Left kidney (tissue), 8 donors: ENCODE measurements at places on chromosomes 16 and 17. TPM values are rescaled to one million over a fixed set of nuclear protein-coding genes. Genes with fewer than 3 reads are reported as not detected.

DNA sequence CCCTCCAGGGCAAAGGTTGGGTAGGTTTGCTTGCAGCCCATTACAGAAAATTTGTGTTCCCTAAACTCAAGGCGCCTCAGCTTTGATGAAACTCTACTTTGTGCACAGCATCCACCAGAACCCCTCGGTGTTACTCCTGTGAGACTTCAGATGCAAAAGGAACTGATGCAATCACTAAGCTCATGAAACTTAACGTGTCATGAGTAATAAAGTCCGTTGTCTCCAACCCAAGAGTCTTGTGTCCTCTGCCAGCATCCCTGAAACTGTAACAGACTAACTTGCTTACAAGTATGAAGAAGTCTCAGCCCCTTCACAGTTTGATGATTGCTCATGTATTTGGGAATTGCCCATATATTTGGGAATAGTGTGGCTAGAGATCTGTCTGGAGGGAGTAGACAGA lies 74.8 kb upstream of the MARCHF10 start:
- DNase-seq = no peak

DNA sequence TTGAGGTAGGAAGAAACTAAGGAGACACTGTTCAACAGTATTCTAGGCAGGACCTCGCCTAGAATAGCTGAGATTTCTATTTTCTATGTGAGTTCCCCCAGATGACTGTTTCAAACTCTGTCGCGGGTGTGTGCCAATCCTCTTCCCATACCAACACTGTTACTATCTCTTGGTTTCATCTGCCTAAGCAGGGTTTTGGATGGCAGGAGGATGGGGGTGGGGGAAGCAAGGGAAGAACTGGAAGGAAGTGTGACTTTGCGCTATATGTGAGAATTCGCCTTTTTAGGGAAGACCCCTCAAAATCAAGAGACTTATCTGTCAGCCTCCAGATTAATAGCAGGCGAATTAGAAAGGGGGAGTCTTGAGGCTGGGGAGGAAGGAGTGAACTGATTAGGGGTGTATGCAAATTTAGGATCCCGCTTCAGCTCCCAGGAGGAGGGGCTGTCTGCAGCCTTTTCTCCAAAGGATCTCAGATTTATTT lies 521 bp upstream of the G6PC3 start:
- no peak for DNase-seq

TMEM114 gene
- not detected for polyA plus RNA-seq

GRCh38 chr16:86067936-86068335 lies 169.0 kb downstream of the IRF8 start:
- no peak for DNase-seq

KCNJ2 gene
- polyA plus RNA-seq = 1.9 TPM

CD300LB gene
- polyA plus RNA-seq = 0.15 TPM

TNK1 gene
- polyA plus RNA-seq = 5.5 TPM

CD7 gene
- polyA plus RNA-seq = 0.18 TPM

TP53TG3F gene
- not detected for polyA plus RNA-seq

DNA sequence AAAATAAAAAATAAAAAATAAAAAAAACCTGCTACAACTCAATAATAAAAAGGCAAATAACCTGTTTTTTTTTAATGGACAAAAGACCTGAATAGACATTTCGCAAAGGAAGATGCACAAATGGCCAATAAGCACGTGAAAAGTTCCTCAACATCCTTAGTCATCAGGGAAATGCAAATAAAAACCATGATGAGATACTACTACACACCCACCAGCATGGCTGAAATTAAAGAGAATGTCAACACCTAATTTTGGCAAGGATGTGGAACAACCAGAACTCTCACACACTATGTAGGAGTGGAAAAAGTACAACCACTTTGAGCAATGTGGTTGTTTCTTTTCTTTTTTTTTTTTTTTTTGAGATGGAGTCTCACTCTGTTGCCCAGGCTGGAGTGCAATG lies 24.6 kb downstream of the COG7 start:
- no peak for DNase-seq

DNA sequence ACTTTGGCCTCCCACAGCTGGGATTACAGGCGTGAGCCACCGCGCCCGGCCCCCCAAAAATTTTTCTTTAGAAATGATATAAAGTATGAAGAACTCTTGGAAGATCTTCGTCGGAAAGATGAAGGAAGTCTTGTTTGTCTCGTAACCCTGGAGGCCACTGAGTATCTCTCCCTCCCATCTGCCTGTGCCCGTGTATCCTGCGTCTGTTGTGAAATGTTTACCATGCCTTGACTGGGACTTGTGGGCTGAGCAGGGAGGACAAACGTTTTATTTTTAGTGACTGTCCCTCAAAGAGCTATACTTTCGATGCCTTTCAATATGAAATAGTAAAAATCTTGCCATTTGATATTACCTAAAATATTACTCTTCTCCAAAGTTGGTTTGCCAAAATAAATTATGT lies 121.2 kb downstream of the RPTOR start:
- DNase-seq = no peak

- DNase-seq = no peak
Observed at GRCh38 chr17:21530311-21530710, 154.2 kb downstream of the KCNJ12 start.

- DNase-seq = no peak
Observed at GRCh38 chr17:75602644-75603043, 15.0 kb downstream of the MYO15B start.

KRTAP4-4 gene
- polyA plus RNA-seq = not detected

MT1E gene
- 26.6 TPM for polyA plus RNA-seq

AIPL1 gene
- polyA plus RNA-seq = 0.07 TPM

GDPD3 gene
- 13.6 TPM for polyA plus RNA-seq

- no peak for DNase-seq
Observed at GRCh38 chr17:16398270-16399267, 16.8 kb upstream of the TRPV2 start.

HLF gene
- 4.8 TPM for polyA plus RNA-seq
